ENCODE measurements at places on chromosomes 5 and 9. TPM values are rescaled to one million over a fixed set of nuclear protein-coding genes. Genes with fewer than 3 reads are reported as not detected.

GRCh38 chr9:17846948-17847655 is 268.2 kb downstream of the SH3GL2 start:
- no peak for DNase-seq

DNA sequence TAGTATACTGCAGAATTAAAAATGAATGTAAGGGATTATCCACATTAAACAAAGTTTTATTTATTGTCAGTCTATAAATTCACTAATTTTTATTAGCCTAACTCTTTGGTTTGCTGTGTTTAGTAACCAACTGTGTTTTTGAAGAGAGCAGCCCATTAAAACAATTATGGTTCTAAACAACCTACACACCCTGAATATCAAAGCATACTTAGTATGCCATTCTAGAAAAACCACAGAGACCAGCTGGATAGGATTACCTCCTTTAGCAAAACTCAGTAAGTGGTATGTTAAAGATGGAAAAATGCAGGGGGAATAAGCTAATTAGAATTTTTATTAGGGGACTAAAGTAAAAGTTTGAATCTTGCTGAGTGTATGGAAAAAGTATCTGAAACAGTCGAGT is 1981.7 kb upstream of the NUDT12 start:
- DNase-seq, result no peak

DNA sequence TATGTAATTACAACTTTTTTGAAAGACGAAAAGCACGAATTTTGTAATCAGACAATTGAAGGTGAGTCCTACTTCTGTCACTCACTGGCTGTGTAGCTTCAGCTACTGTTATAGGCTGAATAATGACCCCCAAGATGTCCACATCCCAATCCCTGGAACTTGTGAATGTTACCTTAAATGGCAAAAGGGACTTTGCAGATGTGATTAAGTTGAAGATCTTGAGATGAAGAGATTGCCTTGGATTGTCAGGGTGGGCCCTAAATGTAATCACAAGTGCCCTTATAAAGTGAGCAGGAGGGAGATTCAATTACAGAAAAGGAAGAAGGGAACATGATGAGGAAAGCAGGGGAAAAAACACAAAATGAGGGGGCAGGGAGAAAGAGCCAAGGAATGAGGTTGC is 326.2 kb upstream of the MSX2 start:
- DNase-seq, result no peak

Gene TOR4A
- 11.6 TPM for total RNA-seq

Gene ANKRD33B
- total RNA-seq, result 21.5 TPM

DNA sequence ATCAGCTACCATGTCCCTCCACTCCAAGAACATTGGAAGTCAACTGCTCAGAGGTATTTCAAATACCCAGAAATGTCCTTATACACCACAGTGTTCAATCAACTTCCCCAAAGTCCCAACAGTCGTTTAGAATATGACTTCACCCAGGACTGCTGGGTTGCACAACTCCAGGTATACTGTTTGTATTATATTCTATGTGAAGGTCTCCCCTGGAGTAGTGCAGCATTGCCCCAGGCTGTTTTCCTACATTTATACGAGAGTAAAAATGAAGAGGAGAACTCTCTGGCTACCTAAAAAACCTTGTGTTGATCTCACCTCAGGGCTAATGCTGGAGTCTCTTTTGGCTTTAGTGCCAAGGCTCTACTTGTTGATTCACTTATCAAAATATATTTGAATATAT is 183.6 kb upstream of the MAP3K1 start:
- DNase-seq, result no peak

Gene CCIN
- not detected for total RNA-seq

DNA sequence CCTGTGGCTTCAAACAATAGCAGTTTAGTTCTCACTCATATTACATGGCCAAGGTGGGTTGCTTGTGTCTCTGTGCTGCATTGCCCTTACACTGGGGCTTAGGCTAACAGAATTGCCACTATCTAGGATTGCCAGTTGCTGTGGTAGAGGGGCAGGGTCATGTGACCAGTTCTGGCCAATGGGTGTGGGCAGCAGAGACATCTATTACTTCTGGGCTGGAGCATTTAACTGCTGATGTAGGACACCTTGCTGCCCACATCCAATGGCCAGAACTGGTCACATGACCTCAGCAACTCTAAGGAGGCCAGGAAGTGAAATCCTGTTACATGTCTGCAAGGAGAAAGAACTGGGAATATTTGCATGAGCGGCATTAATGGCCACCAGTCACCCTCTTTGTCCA is 199.3 kb downstream of the C9orf152 start:
- DNase-seq, result no peak

All from activated T-helper 1 cell treated with anti-CD3 and anti-CD28 coated beads, Interleukin-12 subunit alpha, Interleukin-12 subunit beta, Interleukin-2, Interleukin-4 antibody, amounts not matched to agents 30 ng/mL and 10 ng/mL and 1 ng/mL, durations not matched to agents 14 hours and 24 hours and 36 hours (primary cell).